ENCODE measurements at places on chromosomes 4 and X.

GRCh38 chr4:143351774-143352451, 15.2 kb downstream of the GAB1 start:
- no peak for DNase-seq

- DNase-seq: no peak
These were observed 125.9 kb upstream of the PJA1 start for GRCh38 chrX:69291116-69291515.

GRCh38 chr4:182967403-182967802, 50.2 kb upstream of the DCTD start:
- no peak for DNase-seq

GRCh38 chr4:123363729-123364128, 32.9 kb upstream of the SPRY1 start:
- DNase-seq: no peak

DNA sequence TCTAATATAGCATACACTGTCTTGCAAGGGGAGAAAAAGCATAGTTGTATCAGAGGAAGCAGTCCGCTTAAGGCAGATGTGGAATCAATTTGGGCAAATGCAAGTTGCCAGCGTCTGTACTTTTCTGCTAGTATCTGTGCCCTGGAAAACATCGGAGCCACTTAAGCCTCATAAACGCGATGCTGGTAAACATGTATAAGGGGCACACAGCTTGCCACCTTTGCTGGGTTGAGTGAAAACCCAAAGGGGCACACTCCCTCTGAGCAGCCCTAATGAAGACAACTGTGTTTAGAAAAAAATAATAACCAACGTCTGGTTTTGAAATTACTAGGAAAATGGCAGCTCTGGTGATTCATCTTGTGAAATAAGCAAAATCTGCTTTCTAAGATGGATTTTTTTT, 24.3 kb downstream of the SMIM20 start:
- no peak for DNase-seq

- no peak for DNase-seq
These were observed 44.2 kb downstream of the DLG3 start for GRCh38 chrX:70488856-70489255.

GRCh38 chrX:101415180-101416145, 7.4 kb downstream of the HNRNPH2 start:
- DNase-seq: no peak

GRCh38 chr4:100721077-100721476, 203.3 kb upstream of the EMCN start:
- DNase-seq: no peak

DNA sequence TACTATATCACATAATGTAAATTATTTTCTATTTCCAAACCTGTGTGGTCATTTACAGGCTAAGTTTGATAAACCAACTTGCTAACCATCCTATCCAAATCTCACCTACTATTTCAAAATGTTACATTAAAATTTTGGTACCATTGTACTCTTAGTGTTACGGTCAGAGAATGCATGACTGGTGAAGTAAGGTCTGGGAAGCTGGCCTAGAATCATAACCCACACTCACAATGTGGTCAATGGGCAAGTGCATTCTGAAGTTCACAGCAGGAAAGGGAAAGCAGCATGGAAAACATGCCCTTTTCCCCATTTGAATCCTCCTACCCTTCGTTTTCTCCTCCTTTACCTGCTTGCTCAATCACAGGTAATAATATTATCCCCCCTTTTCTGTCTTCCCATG, 54.4 kb downstream of the PPP3CA start:
- DNase-seq: no peak

DNA sequence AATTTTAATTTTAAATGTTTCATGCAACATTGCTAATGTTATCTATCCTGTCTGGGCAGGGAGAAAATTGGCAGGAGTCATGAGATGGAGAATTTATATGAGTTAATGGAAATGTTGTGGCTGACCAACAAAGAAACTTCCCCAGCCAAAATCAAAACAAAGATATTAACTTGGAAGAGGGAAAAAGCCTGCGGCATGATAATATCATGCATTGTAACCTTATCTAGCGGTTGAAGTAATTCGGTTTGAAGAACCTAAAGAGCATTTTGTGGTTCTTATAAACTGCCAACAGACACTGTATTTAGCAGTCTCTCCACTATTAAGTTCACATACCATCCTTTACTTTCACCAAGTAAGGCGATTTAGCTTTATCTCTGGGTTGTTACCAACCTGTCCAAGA, 42.3 kb downstream of the DKK2 start:
- DNase-seq: no peak

DNA sequence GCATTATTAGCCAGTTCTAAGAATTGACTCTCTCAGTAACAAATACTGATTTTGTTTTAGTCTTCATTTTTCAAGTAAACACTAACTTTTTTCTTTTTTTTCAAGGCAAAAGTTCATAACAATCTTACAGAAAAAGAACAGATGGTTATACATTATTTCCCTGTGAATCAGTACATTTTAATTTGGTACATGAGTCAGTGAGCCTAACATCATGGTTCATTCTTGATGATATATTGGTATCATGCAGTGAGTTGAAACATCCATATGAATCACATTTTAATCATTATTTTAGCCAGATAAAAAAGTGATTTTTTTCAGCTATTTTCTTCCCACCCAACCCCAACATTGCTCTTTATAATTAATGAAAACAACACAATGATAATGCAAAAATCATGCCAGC, 184.3 kb upstream of the TACR3 start:
- DNase-seq: no peak

DNA sequence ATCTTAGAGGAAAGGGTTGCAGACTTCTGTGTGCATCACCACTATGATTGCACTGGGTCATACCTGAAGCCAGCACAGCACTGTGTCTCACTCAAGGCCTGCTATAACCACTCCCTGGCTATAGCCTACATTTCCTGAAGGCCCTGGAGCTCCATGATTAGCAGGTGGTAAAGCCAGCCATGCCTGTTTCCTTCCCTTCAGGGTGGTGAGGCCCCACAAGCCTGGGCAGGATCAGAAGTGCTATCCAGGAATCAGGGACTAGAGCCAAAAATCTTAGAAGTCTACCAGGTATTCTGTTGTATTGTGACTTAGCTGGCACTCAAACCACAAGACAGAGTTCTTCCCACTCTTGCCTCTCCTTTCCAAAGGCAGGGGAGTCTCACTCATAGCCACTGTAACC, 734.6 kb downstream of the GLUD2 start:
- DNase-seq: no peak

- no peak for DNase-seq
These were observed 103.8 kb downstream of the LRBA start for GRCh38 chr4:150911326-150911725.

- no peak for DNase-seq
These were observed 99.7 kb upstream of the CXorf66 start for GRCh38 chrX:140064993-140065392.

DNA sequence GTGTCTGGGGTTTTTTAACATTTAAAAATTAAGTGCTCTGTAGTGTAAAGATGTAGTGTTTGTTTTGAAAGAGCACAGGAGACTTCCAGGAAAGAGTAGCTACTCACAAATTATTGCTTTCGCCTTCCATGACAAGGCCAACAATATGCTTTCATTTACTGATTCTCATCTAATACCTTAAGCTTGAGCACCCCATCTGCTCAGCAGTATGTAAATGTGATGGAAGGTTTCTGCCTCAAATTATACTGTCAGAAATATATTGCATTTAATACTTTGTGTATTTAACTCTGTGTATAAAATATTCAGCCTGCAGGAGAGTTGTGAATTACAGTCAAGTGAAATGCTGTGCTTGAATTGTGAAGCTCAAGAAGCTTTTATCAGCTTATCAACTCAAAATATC, 296.3 kb upstream of the ATOH1 start:
- no peak for DNase-seq

DNA sequence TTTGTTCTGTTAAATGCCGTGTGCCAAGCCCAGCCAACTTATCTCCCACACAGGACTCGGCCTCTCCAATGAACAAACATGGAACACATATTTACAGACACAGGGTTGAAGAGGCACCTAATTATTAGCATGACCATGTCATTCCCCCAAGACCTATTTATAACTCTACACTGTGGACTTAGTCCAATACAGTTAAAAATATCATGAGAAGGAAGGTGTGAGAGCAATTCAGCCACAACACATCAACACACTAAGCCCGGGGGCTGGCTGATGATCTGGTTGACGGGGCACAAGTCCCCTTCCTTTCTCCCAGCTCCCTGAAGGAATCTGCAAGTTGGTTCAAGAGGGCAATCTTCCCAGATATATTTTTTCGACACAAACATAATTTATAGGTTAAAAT, 28.1 kb downstream of the MANBA start:
- no peak for DNase-seq

DNA sequence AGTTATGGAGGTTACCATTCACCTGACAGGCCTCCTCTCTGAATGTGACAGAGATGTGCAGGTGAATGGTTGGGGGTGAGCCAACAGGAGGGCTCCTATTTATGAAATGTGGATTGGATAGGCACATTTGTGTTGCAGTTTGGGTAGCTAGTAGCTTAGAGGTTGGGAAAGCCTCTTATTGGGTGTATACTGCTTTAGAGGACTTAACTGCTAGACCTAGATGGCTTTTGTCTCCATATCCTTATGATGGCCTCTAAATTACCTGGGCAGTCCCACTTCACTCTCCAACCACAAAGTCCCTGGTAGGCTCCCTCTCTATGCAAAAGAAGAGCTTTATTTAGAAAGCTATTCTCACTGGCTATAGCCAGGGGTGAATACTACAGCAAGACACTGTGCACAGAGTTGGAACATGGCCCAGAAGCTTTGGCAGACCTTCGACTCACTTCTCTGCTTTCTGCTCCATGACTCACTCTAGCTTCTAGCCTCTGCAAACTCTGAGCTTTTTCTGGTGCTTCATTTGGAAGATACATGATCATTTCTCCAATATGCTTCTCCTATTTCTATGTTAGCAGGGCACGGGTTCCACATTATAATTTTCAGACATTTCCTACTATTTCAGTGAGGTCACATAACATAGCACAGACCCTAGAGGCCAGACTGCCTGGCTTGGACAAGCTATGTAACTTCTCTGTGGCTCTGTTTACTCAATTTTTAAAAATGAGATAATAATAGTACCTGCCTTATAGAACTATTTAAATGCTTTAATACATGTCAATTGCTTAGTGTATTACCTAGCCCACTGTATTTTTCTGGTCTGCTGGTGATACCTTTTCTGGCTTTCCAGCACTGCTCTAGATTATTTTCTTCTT, 6.0 kb upstream of the VGLL1 start:
- no peak for DNase-seq

DNA sequence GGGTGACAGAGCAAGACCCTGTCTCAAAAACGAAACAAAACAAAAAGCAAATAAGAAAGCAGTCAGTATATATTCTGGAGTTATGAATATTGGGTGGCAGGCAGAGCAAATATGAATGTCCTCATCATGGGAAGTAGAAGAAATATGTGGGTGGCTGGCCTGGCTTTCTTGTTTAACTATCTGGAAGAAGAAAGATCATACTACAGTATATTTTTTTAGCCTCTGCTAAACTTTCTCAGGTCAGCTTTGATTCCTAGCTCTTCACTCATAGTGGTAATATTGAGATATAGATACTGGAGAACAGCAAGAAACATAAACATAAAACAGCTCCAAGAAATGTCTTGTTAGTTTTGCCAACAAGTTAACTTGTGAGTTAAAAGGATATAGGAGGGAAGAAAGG, 192.5 kb downstream of the SOWAHB start:
- DNase-seq: no peak

- no peak for DNase-seq
These were observed at the start of gene NHS for GRCh38 chrX:17374619-17375366. Gene NHS (plus strand): TSS chrX:17375200. CDS start chrX:17375758, 558 bp downstream.

GRCh38 chr4:184693056-184693455, 40.8 kb downstream of the CENPU start:
- no peak for DNase-seq

DNA sequence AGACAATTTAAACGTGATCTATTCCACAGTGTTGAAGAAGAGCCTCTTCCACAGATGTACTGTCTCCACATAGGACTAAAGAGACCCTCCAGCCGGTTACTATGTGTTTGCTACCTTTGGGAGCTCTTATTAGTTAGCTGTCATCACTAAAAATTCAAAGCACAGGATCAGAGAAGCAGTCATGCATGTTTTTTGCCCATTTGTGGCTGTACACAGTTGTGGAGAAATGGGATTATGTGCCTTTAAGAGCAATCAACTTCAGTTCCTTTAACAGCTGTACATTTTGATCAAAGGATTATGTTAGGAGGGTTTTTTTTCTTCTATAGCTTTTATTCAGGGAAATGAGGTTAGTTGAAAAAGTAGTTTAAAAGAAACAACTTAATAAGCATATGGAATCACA, 149.0 kb upstream of the SPOCK3 start:
- no peak for DNase-seq

GRCh38 chrX:35244796-35245508, 302.4 kb downstream of the FAM47B start:
- no peak for DNase-seq

DNA sequence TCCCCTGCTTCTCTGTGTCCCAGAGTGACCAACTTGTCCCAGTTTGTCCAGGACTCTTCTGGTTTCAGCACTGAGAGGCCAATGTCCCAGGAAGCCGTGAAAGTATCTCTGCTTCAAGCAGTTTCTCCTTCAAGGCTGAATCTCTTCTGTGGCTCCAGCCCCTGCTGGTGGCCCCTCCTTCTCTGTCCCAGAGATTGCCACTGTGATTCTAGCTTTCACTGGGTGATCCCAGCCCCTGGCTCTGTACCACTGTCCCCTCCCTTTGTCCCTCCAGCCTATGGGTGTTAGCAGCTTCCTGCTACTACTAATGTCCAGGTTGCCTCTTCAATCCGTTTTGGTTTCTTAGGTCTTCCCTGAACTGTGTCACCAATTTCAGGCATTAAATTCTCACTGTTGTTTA, 70.5 kb downstream of the SOX3 start:
- DNase-seq: no peak

DNA sequence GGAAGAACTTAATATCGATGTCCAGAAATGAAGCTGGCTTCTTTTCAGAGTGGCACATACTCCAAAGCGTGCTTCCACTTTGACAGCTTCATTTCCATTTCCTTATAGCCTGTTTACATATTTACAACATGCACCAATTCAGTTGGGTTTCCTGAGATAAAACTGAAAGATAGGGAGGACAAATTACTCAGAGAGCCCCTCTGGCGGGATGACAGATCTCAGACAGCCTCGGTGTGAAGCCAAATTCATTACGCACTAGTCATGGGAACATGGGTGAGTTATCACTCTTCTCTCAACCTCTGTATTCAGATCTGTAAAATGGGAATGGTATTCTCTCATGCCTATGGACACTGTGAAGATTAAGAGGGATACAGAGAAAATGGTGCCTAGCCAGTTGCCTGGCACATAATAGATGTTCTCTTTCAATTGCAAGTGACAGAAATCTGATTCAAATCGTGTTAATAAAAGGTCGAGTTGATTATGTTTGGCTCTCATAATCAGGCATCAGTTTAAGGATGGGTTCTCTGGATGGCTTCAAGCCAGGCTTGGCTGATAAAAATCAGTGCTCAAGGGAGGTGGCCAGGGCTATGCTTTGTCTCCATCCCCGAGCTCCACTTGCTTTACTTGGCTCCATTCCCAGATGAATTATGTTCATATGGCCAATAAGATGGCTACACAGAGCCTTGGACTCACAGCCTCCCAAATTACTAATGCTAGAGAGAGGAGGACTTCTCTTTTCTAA, 132.2 kb upstream of the C1QTNF7 start:
- no peak for DNase-seq

GRCh38 chr4:165709516-165709915, 163.5 kb upstream of the TLL1 start:
- no peak for DNase-seq

- no peak for DNase-seq
These were observed 679.2 kb upstream of the FRG1 start for GRCh38 chr4:189261475-189261874.

All from stimulated activated CD8-positive, alpha-beta memory T cell treated with anti-CD3 and anti-CD28 coated beads, Interleukin-4, amount 100 ng/mL, for 1 hour (primary cell).